Activated naive CD4-positive, alpha-beta T cell treated with Interleukin-2 at 50 U/mL for 16 hours (primary cell): ENCODE measurements at places on chromosomes 5 and 9.

- DNase-seq: no peak
These were observed 539.9 kb downstream of the DMRTA1 start for GRCh38 chr9:22986556-22986955.

DNA sequence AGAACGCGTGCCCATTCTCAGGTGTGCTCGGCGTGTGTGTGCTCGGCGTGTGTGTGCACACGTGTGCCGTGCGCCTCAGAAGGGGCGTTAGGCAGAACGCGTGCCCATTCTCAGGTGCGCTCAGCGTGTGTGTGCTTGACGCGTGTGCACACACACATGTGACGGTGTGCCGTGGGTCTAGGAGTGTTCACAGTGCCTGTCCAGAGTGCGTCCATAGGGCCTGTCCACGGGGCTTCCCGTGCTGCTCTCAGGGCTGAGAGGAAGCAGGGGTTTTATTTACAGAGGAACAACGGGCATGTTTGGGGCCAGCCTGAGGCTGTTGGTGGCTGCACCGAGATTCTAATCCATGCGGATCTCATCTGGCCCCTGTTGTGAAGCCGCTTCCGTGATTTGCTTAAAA, 14.2 kb upstream of the AHRR start:
- no peak for DNase-seq

- no peak for DNase-seq
These were observed 479.0 kb downstream of the CAAP1 start for GRCh38 chr9:26413611-26414010.

GRCh38 chr5:149886692-149887470, 57.7 kb downstream of the PDE6A start:
- no peak for DNase-seq

DNA sequence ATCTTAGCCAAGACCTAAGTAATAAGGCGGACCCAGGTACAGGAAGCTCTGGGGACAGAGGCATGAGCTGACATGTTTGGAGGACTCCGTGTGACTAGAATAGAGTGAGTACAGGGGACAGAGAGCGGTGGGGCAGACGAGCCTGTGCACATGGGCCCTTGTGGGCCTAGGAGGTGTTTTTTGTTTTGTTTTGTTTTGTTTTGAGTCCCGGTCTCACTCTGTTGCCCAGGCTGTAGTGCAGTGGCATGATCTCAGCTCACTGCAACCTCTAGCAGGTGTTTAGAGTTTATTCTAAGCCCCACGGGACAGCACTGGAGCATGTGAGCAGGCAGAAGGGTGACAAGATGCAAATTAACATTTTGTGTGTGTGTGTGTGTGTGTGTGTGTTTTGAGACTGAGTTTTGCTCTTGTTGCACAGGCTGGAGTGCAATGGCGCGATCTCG, 3.1 kb upstream of the EEIG1 start:
- no peak for DNase-seq

GRCh38 chr9:92716557-92716956, 46.6 kb upstream of the IPPK start:
- peak; percentile 85 for DNase-seq

GRCh38 chr5:6710070-6710469, 3.2 kb upstream of the TENT4A start:
- DNase-seq: no peak
